ENCODE measurements at places on chromosomes 7 and 10. TPM values are rescaled to one million over a fixed set of nuclear protein-coding genes. Genes with fewer than 3 reads are reported as not detected.

Gene DNAJC30
- total RNA-seq, result 14.4 TPM

Gene SDK1
- total RNA-seq, result 5.0 TPM

Gene AZGP1
- total RNA-seq, result 1.6 TPM

Gene UTF1
- total RNA-seq, result not detected

Gene HOXA3
- 0.94 TPM for total RNA-seq

Gene PLAC9
- 52.1 TPM for total RNA-seq

Gene RASA4B
- total RNA-seq, result 14.6 TPM

Gene HOXA13
- total RNA-seq, result not detected

Gene ASAH2
- total RNA-seq, result 0.81 TPM

Gene SFTPD
- 3.0 TPM for total RNA-seq

Gene SLC37A3
- total RNA-seq, result 123 TPM

Gene ERVW-1
- not detected for total RNA-seq

Gene ADCYAP1R1
- total RNA-seq, result 4.6 TPM

DNA sequence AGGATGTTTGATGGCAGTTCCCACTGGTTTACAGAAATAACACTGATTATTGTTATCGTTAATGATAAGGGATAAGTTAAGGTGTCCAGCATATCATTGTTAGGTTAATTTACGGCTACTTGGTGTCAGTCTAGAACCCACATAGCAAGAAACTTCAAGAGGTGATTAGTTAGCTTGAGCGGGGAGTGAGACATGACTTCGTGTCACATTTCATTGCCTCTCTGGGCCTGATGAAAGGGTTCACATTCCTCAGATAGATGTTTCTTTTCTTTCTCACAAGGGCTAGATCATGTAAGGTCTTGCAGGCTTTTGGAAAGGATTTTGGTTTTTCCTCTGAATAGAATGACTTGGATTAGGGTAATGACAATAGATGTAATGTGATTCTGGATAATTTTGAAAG lies 26.7 kb downstream of the WAC start:
- no peak for DNase-seq

GRCh38 chr7:7779888-7780287 lies 61.5 kb upstream of the RPA3 start:
- no peak for DNase-seq

DNA sequence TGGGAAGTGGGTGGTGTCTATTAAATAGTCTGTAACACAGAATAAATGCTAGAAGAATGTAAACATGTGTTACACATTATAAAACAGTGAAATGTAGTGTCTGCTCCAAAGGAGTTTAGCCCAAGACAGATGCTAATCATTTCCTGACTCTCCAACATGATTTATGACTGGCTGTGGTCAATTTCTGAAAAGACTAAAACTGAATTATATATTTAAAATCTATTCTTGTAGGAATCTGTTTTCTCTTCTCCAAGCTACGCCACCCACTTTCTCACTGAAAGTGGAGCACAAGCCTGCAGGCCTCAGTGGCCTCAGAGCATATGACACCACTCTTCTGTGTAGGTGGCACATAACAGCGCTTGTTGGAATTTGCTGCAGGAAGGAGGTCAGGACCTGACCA lies 44.4 kb downstream of the CTTNBP2 start:
- peak; percentile 13 for DNase-seq

- DNase-seq, result no peak
Observed at GRCh38 chr7:47690902-47691558, 109.1 kb upstream of the TNS3 start.

DNA sequence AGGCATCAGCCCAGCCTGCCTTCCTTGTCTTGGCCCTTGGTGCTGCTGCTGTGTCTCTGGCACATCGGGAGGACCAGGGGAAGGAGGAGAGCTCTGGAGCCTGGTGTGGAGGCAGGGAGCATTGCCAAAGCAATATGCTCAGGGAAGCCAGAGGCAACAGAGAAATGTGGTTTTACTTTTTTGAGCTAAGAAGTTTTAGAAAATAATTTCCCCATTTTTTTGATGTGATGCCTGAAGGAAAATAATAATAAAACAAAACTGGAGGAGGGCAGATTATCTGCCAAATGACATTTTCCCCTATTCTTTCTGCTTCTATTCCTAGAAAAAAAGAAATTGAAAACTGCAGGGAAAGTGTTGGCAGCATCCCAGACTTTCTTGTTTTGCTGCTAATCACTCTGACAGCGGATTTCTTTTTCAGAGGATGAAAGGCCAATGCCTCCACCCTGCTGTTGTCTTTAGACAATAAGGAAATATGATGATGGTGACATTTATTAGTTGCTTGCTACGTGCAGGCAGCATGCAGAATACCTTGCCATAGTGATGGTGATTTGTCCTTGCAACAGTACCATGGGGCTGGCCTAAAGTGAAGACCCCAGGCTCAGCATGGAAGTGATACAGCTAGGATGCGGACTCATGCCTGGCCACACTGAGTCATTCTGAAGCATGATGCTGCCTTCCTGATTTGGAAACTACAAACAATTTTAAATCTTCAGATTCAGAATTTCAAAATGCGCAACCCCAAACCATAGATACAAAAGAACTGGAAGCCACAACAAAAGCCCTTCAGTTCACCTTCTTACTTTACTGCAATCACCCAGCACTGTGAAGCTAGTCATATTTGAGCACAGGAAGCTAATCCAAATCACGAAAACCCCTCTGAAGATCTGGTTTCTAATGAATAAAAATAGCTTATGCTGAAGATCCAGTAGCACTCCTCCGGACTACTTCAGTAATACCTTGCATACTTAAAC lies 260.2 kb upstream of the TMEM72 start:
- DNase-seq, result no peak

DNA sequence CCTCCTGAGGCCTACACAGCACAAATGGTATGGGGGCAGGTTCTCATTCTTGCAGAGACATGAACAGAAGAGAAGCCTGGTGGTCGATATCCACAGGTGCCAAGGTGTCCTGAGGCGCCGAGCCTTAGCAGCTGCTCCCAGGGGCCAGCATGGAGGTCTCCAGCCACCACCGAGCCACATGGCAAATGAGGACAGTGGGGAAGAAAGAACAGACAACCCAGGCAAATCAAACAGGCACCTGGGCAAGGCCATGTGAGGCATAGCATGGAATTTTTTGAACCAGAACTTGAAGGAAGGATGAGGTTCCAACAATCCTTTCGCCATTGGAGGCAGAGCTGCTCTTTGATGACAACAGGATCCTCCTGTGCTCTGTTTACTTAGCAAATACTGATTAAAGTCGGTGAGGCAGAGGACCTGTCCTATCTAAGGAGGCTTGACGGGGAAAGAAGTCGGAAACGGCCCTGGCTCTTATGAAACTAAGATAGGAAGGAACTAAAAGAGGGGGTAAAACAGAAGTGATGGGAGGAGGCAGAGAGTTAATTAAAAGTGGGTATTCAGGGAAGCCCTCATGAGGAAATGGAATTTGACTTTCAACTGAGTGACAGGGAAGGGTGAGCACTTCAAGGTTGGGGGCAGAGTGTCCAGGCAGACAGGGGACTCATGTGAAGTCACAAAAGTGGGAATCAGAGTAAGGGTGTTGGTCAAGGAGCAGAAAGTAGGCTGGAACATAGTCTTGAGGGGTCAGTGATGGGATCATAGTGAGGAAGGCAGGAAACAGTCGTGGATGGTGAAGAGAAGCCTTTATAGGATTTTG lies 8.6 kb upstream of the CALML3 start:
- DNase-seq, result no peak

DNA sequence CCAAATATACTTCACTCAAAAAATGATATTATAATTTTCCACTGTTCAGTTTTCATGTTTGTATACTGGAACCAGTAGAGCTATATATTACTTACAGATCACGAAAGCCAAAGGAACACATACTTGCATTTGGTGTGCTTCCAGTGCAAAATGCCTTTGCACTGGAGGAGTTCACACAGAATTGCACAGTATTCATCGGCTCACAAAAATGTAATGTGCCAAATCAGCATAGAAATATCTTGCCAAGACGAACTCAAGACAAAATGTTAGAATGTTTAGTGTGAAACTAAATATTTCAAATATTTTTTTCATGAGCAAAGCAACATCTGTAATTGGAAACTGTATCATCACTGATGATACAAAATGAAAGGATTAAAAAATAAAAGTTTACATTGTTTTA lies 646.2 kb upstream of the SEMA3D start:
- DNase-seq, result no peak

- DNase-seq, result no peak
Observed at GRCh38 chr10:61359452-61359851, 93.7 kb downstream of the TMEM26 start.

- no peak for DNase-seq
Observed at GRCh38 chr7:126450269-126450671, 802.5 kb downstream of the GRM8 start.

GRCh38 chr10:69004821-69005220 lies 16.2 kb downstream of the KIFBP start:
- no peak for DNase-seq

DNA sequence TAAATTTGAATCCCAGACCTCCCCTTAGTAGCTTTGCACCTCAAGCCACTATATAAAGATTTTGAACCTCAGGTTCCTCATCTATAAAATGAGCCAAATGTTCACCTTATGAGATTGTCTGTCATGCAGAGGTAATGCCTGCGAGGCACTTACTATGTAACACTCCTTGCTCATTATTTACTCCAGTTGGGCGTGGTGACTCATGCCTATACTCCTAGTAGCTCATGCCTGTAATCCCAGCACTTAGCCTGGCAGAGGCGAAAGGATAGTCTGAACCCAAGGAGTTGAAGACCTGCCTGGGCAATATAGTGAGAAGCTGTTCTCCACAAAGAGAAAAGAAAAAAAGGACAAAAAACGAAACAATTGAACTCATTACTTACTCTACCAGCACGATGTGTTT lies 82.2 kb downstream of the MDFIC start:
- no peak for DNase-seq

GRCh38 chr10:122056431-122057094 lies 67.6 kb downstream of the TACC2 start:
- DNase-seq, result no peak

- DNase-seq, result no peak
Observed at GRCh38 chr10:75397496-75398199, 3.9 kb downstream of the ZNF503 start.

DNA sequence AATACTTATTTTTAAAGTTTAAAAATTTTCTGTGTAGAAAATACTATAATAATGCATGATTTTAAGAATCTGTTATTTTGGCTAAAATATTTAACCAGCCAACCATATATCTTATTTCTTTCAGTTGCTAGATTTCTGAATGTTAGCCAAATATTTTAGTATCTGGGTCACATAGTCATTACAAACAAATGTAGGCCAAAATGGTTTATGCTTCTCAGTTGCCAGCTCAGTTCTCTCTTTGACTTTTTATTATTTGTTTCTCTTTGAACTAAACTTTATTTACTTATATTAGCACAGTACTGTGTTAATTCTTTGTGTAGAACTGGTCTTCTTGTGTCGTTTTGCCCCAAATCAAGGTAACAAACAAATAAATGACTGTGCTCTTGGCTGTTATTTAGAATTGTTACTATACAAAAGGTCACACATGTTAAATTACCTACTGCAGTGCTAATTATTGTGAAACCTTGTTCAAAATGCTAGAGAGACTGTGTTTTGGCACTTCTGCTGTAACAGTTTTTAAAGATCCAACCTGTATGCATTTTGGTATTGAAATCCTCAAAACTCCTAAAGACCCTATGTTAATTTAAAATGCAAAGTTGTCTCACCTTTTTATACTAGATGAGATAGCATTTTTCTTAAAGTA lies 39.8 kb downstream of the ZEB1 start:
- no peak for DNase-seq

- no peak for DNase-seq
Observed at GRCh38 chr10:110345286-110345685, 40.6 kb upstream of the SMNDC1 start.

DNA sequence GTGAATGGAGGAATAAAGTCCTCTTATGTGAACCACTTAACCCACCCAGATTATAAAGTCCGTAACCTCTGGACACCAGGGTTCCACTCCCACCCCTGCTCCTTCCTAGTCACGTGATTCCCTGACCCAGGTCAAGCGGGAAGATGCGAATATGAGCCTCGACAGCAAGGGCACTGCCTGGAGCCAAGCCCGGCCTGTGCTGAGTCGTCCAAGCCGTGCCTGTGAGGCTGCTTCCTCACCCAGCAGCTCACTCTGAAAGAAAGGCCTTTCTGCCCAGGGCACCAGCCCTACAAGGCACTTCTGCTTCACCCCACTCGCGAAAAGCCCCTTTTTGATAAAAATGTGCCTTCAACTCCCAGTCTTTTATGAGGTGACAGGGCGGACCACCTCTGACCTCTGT lies 85.8 kb downstream of the CYTH3 start:
- no peak for DNase-seq

DNA sequence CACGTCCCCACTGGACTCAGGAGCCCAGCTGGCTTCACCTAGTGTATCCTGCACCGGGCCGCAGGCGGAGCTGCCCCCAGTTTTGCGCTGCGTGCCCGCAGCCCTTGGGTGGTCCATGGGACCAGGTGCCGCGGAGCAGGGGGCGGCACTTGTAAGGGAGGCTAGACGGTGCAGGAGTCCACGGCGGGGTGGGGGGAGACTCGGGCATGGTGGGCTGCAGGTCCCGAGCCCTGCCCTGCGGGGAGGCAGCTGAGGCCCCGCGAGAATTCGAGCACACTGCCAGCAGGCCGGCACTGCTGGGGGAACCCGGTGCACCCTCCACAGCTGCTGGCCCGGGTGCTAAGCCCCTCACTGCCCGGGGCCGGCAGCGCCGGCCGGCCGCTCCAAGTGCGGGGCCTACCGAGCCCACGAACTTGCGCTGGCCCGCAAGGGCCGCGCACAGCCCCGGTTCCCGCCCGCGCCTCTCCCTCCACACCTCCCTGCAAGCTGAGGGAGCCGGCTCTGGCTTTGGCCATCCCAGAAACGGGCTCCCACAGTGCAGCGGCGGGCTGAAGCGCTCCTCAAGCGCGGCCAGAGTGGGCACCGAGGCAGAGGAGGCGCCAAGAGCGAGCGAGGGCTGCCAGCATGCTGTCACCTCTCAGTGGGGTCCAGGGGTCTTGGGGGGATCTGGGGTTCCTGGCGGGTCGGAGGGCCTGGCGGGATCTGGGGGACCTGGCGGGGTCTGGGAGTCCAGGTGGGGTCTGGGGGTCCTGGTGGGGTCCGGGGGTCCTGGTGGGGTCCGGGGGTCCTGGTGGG lies 81.4 kb downstream of the VIPR2 start:
- DNase-seq, result no peak

DNA sequence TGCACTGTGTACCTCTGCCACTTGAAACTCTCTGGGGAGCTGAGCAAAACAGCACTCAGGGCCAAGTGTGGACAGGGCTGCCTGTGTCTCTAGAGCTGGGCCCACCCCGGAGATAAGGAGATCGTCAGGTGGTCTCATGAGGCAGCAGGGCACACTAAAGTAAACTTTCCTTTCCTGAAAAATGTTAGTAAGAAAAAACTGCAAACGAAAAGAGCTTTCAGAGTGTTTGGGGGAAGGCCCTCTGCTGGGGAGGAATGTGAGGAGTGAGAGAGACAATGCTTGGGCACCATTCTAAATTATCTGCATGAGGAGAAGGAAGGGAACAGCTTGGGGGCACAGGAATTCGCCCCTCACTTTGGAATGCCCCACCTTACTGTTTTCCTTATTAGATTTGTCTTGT lies 127.7 kb downstream of the ATXN7L1 start:
- DNase-seq, result peak; percentile 48

DNA sequence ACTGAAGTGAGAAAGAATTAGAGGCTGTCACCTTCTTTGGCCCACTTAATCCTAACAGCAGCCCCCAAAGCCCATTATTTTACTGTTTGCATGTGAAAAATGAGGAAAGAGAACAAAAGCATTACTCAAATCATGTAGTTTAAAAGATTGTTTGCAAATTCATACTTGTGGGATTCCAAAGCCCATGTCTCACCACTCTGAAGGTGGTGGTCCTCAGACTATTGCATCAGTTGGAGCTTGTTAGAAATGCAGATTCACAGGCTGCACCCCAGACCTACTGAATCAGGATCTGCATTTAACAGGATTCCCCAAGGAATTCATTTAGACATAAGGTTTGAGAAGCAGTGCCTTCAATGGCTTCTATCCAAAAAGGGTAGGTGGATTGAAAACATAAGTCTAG lies 93.7 kb upstream of the PDE1C start:
- no peak for DNase-seq

Measured in thyroid gland (tissue), 4 donors.